Glutamatergic neuron (in vitro differentiated cells): ENCODE measurements at places on chromosomes 2 and 18.

DNA sequence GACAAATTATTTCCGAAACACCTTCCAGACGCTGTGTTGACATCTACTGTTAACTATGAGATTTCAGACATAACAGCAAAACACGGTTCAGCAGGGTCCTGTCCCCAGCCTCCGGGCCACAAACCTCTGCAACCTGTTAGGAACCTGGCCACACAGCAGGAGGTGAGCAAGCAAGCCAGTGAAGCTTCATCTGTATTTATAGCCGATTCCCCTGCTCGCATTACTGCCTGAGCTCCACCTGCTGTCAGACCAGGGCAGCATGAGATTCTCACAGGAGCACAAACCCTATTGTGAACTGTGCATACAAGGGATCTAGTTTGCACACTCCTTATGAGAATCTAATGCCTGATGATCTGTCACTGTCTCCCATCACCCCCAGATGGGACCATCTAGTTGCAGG, 31.1 kb downstream of the NDUFA10 start:
- no peak for DNase-seq

GRCh38 chr2:134792186-134792585, 46.2 kb upstream of the ACMSD start:
- DNase-seq: no peak

DNA sequence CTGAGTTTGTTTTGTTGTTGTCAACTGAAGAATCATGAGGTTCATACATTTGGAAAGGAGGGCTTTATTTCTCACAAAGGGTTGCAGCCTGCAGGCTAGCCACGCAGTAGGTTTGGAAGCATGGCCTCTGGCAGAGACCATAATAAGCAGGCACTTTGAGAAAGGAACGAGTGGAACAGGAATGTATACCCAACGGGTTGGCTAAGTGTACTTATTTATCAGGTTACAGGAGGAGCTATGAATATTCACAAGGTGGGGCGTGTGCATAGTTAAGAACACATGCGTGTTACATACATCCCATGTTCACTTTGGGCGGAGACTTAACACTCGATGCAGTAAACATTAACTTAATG, 30.1 kb upstream of the SH3RF3 start:
- no peak for DNase-seq

DNA sequence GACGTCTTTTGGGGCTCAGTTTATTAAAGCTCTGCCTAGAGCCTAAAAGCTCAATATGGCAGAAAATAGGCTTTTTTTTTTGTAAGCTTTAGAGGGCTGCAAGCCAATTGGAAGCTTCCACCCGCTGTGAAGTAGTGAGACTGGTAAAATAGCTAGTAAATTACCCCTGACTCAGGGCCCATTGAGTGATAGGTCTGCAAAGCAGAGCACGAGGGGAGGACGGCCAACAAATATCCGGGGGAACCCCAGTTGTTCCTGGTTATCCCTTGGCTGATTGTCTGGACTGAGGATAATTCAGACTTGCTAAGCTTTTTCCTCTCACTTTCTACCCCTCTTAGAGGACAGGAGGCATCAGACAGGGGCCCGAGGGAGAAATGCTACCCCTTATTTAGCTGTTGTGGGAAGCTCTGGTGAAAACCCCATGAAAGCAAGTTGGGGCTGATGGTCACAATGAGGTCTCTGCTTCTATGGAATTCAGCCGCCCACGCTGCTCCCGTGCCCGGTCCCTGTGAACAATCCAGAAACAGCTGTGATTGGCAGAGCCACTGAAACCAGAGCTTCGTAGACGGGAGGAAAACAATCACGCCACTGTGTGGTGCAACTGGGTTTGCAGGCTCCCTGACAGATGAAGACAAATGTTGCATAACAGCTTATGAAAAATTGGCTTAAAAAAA, 141.9 kb upstream of the LGALSL start:
- no peak for DNase-seq
